Stimulated activated CD8-positive, alpha-beta memory T cell treated with anti-CD3 and anti-CD28 coated beads, Interleukin-4, amount 100 ng/mL, for 1 hour (primary cell): ENCODE measurements at places on chromosomes 2 and 18.

GRCh38 chr2:10500601-10501361, 52.7 kb upstream of the ODC1 start:
- DNase-seq: no peak

- no peak for DNase-seq
Observed at GRCh38 chr2:148039783-148040182, 18.9 kb downstream of the MBD5 start.

DNA sequence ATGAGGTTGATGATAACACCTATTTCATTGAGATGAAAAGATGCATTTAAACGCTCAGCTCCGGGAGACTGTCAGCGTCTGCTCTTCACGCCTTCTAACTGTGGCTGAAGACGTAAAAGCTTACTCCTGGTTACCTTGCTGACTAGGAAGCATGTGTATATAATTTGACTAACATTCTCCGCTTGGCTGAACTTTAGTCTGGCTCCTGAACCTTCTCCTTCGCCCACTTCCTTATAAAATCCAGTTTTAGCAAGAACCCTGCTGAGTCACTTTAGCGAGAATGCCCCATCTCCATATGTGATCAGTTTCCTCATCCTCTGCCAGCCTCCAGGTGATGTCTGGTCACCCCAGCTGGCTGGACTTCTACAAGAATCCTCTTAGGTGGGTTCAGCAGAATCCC, 12.7 kb upstream of the CREG2 start:
- no peak for DNase-seq

DNA sequence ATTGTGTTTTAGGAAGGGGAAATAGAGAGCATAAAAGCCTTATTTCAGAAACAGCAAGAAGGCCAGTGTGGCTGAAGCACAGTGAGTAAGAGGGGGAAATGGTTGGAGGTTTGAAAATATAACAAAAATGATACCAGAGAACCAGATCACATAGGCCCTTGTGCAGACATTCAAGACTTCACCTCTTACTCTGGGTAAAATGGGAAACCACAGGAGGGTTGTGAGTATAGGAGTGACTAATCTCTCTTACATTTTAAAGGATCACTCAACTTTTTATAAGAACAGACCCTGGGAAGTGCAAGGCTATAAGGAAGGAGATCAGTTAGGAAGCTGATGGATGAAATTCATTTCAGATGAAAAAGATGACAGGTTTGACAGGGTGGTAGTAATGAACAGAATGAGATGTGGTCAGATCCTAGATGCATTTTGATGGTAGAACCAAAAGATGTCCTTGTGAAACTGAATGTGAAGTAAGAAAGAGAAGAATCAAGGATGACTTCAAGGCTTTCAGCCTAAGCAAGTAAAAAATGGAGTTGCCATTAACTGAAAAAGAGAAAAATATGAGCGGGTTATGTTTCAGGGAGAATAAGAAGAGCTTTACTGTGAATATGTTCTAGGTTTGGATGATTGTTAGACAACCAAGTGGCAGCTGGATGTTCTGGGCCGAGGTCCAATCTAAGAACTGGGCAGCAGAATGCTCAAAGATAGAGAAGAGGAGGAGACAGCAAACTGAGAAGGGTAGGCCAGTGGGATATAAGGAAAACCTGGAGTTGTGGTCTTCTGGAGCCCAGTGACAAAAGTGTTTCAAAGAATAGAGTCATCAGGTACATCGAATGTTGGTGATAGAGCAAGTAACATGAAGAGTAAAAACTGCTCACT, 65.1 kb downstream of the USP40 start:
- no peak for DNase-seq

DNA sequence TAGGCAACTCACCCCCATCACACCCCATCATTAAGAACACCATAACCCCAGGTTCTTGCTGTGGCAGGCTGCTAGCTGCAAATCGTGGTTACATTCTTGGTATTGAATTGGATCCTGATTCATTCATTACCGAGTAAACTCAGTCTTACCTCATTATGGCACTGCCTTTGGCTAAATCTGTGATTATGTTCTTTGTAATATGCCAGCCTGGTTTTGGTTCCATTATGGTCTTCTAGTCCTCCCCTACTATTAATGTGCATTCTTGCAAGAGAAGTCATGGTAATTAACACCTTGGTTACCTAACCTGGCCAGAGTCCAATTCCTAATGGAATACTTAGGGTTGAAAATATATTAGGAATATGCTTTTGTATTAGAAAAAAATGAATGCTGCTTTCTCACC, 258.9 kb upstream of the APCDD1 start:
- no peak for DNase-seq

- no peak for DNase-seq
Observed at GRCh38 chr2:14363976-14364375, 268.5 kb upstream of the LRATD1 start.

DNA sequence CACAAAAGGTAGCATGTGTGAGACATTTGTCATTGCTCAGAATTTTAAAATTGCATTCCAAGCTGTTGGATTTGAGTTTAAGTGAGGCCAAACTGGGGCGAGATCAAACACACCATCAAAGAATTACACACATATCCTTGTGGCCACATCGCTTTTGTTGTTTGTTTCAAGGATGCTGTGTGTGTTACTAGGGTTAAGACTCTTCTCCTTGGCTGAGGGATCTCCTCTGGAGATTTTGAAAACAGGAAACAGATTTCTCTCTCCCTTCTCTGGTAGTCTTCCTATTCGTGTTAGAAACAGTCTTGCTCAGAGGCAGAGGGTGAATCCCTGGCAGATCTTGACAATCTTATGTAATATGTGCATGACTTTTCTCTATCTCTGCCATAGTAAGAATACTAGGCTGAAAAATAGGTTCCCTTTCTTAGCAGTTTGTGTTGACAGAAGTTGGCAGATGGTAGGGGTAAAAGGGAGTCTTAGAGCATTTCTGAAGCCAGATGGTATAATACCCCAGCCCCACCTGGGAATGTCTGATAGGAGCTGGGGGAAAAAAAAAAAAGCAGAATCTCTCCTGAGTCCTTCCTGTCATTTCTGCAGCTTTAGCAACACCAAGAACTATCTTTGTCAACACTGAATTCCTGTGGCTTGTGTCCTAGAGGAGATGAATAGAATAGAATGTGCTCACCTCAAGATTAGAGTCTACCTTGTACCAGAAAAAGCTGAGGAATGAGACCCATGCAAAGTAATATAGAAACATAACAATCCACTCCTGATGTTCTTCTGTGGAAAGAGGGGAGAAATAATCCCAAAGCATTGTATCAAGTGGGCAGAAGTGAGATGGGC, 101.8 kb downstream of the XRCC5 start:
- no peak for DNase-seq

- DNase-seq: no peak
Observed at GRCh38 chr18:63930773-63931354, 18.2 kb upstream of the HMSD start.

DNA sequence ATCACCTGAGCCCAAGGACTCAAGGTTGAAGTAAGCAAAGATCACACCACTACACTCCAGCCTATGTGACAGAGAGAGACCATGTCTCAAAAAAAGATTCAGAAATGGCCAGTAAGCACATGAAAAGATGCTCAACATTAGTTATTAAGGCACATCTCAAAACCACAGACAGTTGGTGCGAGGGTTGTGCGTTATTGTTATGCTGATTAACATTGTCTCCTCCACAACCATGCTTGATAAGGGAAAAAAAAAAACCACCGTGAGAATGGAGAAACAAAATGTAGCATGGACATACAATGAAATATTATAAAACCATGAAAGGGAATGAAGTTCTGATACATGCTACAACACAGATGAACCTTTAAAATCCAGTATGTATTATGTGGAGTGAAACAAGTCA, 27.3 kb downstream of the MOB4 start:
- DNase-seq: no peak

DNA sequence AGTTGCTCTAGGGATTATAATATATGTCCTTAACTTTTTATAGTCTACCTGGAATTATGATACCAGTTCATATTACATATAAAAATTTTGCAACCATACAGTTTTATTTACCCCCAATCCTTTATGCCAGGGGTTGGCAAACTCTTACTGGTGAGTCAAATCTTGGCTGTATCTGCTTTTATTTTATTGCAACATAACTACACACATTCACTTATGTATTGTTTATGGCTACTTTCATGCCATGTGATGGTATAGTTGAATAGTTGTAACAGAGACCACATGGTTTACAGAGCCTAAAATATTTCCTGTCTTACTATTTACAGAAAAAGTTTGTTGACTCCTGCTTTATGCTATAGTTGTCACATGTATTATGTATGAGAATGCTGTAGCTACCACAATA, 25.8 kb upstream of the DLX2 start:
- DNase-seq: no peak

GRCh38 chr2:52416340-52416739, 1351.3 kb upstream of the CHAC2 start:
- no peak for DNase-seq

GRCh38 chr2:157777427-157777826, 98.7 kb downstream of the ACVR1 start:
- DNase-seq: no peak

- no peak for DNase-seq
Observed at GRCh38 chr18:79625195-79625923, 54.2 kb upstream of the CTDP1 start.

- DNase-seq: no peak
Observed at GRCh38 chr18:12659904-12660605, 2.1 kb upstream of the SPIRE1 start.

- DNase-seq: no peak
Observed at GRCh38 chr2:217077831-217078407, 218.1 kb upstream of the TNP1 start.

GRCh38 chr2:28716265-28716865, 35.3 kb upstream of the PPP1CB start:
- DNase-seq: no peak

GRCh38 chr18:10249801-10250200, 204.6 kb upstream of the APCDD1 start:
- no peak for DNase-seq

- DNase-seq: no peak
Observed at GRCh38 chr18:2414235-2414634, 157.1 kb downstream of the METTL4 start.

GRCh38 chr2:39264733-39265132, 21.0 kb upstream of the CDKL4 start:
- no peak for DNase-seq

DNA sequence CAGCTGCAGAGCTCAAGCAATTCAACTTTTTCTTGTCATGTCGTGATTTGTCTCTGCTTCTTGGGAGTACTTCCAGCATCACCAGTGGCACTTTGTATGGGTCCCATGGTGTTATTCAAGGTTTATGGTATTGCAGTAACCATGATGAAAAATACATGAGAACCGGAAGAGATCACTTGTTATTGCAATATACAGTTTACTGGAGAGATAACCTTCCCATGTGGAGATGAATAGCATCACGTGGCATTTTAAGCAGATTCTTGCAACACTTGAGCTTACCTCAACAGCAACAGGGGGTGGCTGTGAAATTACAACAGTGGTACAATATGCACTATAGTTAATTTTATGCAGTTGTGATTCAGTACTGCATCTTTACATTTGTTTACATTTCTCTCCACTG, 97.4 kb downstream of the APOB start:
- no peak for DNase-seq

DNA sequence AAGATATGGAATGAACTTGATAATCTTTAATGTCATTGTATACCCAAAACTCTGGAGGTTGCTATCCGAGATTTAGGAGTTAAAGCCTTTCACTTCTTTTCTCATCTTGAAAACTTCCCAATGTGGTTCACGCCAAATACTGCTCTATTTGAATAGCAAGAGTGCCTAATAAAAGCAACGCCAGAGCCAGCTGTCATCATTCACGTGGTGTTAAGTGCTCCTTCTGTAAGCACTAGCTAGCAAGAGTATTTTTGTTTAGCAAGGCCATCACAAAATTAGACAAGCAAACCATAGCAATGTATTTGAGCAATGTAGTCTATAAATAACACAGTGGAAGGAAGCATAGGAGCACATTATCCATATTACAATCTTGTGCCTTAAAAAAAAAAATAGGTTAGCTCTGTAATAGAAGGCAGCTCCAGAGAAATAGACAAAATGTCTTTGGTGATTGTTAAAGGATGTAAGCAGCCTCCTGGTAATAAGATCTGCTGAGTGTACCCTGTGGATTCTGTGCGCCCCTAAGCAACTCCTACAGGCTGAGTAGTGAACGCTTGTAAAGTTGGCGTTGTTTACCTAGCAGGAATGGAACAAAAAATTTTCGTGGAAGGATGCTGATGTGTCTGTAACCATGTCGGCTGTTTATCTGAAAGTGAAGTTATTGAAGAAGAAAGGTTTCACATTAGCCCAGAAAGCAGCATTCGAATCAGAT, 518.0 kb downstream of the CNTNAP5 start:
- DNase-seq: no peak

DNA sequence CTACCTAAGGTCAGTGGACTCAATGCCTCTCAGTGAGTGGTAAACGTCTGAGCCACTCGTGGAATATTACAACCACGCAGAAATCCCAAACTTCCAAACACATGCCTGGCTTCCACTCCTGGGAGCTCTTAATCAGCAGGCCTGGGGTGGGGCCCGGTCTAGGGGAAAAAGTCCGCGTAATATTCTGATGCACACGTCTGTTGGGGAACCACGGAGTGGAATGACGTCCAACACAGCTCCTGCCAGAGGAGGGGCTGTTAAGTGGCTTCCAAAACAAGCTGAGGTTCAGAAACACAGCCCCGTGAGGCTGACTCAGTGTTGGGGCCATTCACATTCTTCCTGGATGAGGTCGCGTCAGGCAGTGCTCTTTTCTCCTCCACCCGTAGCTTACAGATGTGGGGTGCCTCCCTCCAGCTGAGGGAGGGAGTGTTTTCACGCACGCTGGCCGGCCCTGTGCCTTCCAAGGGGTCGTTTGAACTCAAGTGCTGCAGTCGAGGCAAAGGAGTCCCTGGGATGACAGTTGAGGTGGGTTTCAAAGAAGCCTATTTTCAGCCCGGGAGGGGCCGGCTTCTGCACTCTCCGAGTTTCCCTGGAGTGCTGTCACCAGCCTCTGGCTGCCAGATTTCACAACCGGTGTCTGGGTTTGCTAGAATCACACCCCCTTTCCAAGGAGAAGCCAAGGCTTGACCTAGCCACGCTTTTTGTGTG, 73.1 kb downstream of the ACKR3 start:
- no peak for DNase-seq

GRCh38 chr2:160278101-160278878, 78.2 kb upstream of the ITGB6 start:
- no peak for DNase-seq
